ENCODE measurements at places on chromosomes 5 and 9.
A peak's percentile ranks its signal among the peaks of the same experiment; 100 is the strongest.

DNA sequence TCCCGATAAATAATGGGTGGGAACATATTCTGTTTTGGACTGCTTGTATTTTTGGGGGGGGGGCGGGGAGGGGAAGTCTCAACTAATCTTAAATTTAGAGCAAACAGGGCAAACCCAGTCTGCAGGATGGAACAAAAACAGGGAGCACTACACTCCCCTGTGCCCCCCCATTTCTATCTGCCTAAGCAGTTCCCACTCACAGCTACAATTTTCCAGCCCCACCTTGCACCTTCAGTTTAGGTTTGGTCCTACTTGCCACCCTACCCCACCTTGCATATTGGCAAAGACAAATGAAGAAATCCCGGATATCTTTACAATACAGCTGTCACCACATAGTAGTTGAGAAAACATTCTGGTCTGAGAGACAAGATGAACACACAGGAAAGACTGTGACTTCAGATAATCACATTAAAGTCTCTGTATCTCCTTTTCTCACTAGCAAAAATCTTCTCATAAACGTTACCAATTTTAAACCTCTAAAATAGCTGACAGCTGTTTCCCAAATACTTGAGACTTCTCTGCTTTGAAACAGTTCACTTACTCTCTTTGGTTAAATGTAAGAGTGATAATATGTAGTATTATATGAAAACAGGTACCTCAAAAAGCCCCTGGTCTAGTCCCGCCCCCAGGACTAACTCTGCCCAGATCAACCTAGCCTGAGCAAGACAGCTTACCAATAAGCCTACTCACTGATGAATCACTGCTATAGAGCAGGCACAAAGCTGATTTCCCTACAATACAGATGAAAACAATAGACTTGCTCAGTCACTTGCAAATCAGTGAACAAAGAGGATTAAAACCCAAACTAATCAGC, 5.2 kb upstream of the RAPGEF6 start:
- no peak for DNase-seq

GRCh38 chr9:71916834-71917534, 5.5 kb downstream of the C9orf85 start:
- DNase-seq = no peak

DNA sequence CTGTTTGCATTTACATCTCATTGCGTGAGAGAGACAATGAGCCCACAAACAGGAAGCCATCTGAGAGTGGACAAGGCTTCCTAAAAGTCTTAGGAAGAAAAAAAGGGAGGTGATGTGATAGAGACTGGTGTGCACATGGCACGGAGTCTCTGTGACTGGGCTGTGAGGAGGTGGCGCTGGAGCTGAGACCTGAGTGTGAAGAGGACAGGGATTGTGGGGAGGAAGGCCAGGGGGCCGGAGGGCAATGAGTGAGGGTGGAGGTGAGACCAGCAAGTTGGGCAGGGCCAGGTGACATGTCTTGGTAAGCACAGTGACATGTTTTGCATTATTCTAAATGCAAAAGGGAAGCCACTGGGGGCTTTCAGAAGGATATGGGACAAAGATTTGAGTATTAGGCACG, 45.0 kb downstream of the TSPAN17 start:
- no peak for DNase-seq

DNA sequence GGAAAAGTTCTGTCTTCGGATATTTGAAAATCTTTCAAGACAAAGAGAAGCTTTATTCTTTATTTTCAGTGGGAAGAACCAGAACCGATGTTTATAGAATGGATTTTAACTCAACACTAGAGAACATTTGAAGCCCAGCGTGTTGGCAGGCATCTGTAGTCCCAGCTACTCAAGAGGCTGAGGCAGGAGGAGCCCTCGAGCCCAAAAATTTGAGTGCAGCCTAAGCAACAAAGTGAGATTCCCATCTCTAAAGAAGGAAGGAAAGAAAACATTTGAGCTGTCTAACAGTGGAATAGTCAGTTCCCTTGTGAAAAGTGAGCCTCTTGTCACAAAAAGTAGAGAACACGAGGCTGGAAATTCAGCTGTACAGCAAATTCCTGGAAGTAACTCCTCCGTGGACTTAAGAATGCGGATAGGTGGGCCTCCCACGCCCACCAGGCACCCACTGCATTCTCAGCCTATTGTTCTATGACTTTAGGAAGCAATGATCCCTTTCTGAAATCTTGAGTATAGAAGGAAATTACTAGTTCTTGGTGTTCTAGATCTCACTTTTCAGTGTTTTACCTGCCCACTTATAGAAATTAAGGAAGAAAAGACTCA, 2.3 kb upstream of the PTPDC1 start:
- no peak for DNase-seq

- no peak for DNase-seq
Observed at GRCh38 chr5:38675443-38675842, 119.0 kb upstream of the LIFR start.

- DNase-seq = no peak
Observed at GRCh38 chr5:10876006-10876744, 115.1 kb upstream of the DAP start.

DNA sequence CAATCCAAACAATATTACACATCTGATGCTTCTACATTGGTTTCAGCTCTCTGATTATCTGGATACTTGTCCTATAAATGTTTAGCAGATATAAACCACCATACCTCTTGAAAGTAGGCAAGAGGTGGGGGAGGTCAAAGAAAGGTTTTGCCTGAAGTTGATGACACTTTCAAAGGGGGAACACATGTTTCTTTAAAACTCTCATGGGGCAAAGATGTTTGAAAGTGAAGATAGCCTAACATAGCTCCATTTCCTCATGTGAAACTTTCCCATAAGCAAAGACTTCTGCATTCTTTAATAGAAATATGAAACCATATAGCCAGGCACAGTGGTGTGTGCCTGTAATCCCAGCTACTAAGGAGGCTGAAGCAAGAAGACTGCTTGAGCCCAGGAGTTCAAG, 62.1 kb downstream of the CETN3 start:
- DNase-seq = no peak

DNA sequence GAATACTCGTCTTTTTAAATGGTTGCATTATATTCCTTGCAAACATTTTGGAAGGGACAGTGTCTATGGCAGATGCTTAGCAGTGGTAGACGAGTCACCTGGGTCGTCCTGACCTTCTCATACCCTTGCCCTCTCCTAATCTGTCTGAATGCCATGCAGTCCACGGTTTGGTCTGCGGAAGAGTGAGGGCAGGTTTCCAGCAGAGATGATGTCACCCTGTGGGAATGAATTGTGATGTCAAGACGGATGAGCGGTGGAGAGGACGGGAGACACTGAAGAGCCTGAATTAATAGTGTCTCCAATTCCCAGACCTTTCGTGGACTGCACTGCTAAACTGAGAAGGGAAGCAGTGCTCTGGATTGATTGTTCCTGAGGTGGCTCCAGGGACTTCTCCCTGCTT, 329.0 kb upstream of the PANK3 start:
- DNase-seq = no peak

DNA sequence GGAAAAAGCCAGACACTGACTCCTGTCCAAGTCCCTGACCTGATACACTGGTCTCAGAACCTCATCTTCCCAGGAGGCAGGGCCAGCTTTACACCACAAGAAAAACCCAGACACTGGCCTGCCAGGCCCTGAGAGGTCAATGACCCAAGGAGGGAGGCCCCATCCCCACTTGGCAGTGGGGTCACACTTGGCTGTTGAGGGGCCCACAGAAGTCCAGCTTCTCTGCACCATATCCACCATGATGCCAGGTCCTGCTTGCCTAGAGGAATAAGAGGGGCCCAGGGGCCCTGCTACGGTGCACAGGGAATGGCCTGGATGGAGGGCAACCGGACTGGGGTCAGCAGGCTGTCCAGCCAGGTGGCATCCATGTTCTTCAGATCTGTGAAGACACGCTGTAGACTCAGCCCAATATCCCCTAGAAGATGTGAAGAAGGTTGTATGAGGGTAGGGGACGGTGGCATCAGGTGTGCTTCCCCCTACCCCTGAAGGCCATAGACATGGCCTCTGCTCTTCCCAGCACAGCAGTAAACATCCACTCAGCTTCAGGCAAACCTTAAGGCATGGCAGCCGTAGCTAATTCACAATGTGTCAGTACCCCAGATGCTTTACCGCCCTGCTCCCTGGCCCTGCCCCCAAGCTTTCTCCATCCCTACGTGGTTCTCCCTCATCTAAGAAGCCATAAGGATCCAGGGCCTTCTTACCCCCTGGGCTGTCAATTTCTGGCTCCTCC, 6.7 kb downstream of the IRF1 start:
- DNase-seq = no peak

DNA sequence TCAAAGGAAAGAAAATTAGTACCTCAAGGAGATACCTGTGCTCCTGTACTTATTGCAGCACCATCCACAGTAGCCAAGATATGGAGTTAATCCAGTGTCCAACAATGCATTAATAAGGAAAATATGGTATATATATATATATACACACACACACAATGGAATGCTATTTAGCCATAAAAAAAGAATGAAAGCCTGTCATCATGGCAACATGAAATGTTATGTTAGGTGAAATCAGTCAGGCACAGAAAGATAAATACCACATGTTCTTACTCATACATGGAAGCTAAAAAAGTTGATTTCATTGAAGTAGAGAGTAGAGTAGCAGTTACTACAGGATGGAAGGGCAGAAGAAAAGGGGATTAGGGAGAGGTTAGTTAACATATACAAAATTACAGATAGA, 601.5 kb downstream of the ANXA1 start:
- no peak for DNase-seq

DNA sequence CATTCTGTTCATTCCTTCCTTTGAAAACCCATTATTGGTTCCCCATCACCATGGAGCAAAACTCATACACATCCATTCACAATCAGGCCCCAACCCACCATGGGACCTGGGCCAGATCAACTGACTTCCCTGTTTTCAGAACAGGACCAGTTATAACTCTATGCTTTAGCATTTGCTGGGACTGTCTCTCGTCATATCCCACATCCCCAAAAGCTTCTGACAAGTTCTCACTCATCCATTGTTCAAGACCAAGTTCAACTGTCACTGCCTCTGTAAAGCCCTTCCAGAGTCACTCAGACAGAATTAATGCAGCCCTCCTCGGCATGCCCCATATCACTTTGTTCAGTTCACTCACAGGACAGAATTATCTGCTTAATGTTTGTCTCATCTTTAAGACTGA, 4.0 kb downstream of the FAM169A start:
- no peak for DNase-seq

GRCh38 chr5:100551183-100551582, 16.0 kb downstream of the FAM174A start:
- DNase-seq = no peak

DNA sequence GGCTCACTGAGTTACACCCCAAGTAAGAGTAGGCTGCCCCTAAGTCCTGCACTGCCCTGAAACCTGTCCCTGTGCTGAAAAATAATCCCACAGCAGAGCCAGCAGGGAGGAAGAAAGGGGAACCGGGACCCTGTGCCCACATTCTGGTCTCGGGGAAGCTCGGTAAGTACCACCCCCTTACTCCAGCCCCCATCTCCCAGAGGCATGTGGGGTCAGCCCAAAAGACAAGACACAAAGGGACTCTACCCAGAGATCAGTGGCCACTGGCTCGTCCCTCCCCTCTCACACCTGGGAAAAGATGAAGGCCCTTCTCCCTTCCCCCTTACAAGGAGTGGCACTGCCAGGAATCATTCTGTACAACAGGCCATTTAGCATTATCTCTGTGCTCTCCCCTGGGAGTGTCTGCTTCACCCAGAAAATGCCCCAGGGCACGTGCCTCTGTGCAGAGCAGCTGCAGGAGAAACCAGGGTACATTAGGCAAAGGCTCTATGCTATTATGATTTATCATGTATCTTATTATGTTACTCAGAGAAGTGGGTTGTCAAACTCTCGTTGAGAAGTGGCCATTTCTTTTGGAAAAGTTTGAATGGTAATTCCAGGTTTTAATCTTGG, 71.3 kb downstream of the NDFIP1 start:
- no peak for DNase-seq

DNA sequence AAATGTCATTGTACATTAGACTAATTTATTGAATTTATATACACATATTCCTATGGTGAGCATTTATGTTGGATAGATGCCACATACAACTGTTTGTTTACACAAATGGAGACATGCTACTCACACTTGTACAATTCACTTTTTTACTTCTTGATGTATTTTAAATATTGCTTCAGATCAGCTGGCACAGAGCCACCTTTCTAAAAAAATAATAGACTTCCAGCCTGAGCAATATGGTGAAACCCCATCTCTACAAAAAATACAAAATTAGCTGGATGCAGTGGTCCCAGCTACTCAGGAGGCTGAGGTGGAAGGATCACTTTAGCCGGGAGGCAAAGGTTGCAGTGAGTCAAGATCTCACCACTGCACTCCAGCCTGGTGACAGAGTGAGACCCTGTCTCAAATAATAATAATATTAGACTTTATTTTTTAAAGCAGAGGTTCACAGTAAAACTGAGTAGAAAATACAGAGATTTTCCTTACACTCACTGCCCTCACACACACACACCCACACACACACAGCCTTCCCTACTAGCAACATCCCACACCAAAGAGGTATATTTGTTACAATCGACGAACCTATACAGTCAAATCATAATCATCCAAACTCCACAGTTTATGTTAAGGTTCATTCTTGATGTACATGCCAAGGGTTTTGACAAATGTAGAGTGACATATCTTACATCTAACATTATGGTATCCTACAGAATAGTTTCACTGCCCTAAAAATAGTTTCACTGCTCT, 16.5 kb upstream of the ADRB2 start:
- DNase-seq = no peak

- peak; percentile 65 for DNase-seq
Observed at GRCh38 chr9:4987961-4988421, 2.9 kb downstream of the JAK2 start.

DNA sequence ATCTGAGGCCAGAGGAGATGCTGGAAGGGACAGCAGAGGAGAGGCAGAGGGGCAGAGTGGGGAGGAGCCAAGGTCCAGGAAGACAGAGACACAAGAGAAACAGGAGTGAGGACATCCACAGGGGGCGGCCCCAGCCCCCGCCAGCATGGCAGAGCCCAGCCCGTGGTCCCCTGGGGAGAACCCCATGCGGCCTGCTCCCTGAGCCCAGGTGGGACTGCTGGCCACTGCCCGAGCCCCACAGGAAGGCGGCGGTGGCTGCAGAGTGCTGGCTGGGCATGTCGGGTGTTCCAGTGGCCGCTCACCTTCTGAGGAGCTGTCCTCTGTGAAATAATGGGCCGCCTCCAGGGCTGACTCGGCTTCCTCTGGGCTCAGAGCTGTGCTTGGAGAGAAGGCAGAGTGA, 8.9 kb upstream of the MRNIP start:
- no peak for DNase-seq

DNA sequence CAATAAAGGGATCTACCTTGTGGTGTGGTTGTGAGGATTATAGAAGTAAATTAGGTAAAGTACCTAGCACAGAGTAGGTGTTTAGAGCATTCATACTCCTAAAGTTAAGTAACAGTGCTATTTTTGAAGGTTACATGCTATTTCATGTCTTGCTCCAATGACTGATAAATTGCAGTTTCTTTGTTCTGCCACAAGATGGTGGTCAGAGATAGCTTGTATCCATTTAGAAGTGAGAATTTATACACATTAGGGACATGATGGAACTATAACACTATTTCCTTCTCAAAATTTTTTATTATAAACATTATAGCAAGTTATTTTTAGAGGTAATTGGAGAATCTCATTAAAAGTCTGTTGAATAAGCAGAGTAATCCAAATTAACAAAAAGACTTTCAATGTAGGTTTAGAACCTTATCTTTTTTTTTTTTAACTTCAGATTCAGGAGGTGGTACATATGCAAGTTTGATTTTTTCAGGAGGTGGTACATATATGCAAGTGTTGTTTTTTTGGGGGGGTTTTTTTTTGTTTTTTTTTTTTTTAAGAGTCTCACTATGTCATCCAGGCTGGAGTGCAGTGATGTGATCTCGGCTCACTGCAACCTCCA, 17.1 kb downstream of the MTREX start:
- peak; percentile 42 for DNase-seq

- DNase-seq = peak; percentile 41
Observed at GRCh38 chr9:98983295-98984268, 39.9 kb downstream of the COL15A1 start.

All from SW480 (cell line).